ENCODE measurements at places on chromosomes 7 and 10. TPM values are rescaled to one million over a fixed set of nuclear protein-coding genes. Genes with fewer than 3 reads are reported as not detected.

DNA sequence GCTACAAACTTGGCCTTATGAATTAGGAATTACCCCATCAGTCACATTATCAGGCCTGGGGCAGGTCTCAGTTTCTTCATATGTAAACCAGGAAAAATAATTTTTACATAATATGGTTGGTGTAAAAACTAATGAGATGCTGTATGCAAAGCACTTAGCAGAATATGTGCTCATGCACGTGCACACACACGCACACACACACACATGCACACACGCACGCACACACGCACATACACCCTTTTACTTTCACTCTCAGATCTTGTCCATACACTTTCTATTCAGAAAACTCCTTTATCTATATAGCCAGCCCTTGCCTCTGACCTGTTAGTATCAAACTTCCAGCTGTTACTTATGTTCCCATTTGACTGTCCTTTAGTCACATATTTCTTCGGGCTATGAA, 92.7 kb downstream of the CREB5 start:
- DNase-seq: no peak

DNA sequence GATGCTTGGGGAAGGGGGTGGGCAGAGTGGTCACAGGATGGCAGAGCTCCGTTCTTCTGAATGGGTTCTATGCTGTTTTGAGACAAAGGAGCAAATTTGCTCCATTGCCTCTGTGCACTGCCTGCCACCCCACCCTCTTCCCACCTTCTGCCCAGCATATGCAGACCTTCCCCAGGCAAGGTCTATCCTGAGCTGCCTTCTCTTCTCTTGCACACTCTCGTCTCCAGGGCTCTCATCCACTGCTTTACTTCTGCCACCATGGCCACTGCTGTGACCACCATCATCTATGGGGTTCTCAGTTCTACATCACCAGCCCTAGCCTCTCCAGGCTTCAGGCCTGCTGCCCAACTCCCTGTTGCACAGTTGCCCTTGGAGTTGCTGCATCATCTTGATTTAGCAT, 230.4 kb downstream of the TMEM178B start:
- DNase-seq: no peak

DNA sequence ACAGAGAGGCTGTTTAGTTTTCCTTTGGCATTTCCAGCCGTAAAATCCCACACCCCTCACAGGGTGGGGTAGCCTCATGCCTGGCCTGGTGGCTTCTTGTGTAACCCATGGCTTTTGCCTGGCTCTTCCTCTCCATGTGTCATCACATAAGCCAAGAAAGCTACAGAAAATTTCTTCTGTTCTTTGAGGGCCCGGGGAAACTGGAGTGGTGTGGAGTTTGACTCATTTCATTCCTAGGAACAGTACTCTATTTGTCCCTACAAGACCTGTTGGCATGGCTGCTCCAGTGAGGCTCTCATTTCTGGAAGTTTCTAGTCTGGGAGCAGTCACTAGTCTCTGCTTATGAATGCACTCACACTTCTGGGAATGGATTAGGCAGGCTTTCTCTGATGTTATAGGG, 523.9 kb downstream of the SUGCT start:
- no peak for DNase-seq

- no peak for DNase-seq
Observed at GRCh38 chr10:43573250-43574000, 991 bp downstream of the ZNF239 start.

- DNase-seq: no peak
Observed at GRCh38 chr10:99435986-99436638, 5.7 kb upstream of the GOT1 start.

GRCh38 chr7:121267612-121268011, 61.2 kb upstream of the WNT16 start:
- no peak for DNase-seq

DNA sequence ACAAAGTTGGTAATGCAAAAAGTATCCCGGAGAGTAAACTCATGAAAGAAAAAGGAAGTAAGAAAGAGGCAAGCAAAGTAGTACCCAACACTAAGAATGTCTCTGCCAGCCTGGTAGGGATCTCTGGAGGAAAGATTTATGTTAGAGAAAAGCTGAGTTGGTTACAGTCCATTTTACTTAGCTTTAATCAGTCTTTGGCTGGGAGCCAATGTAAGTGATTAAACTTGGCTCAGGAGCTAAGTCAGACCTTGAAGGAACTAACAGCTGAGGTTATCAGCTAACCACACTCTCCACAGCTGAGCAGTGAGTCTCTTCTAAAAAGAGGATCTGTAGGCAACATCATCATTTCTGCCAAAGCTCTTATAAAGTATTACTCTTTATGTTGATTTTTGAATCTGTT, 148.0 kb downstream of the ANKRD7 start:
- no peak for DNase-seq

DNA sequence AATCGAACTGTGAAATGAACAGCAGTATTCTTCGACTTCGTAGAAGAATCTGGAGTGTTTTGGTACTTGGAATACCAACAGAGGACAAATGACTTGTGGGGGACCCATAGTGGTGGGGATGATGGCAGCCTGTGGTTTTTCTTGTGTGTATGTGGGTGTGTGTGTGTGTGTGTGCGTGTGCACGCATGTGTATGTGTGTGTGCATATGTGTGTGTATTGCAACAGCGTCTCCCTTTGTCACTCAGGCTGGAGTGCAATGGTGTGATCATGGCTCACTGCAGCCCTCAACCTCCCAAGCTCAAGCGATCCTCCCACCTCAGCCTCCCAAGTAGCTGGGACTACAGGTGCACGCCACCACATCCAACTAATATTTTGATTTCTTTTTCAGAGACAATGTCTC, 9.4 kb upstream of the YWHAG start:
- no peak for DNase-seq

DNA sequence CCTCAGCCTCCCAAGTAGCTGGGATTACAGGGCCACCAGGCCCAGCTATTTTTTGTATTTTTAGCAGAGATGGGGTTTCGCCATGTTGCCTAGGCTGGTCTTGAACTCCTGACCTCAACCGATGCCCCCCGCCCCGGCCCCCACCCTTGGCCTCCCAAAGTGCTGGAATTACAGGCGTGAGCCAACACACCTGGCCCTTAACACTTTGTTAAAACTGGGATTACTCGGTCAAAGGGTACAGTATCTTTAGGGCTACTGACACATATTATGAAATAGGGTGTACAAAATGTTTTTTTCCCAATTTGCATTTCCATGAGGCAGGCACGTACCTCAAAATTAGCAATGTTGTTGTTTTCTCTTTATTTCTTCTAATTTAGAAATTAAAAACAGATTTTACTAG, 11.5 kb downstream of the NUDT5 start:
- DNase-seq: no peak

GRCh38 chr10:109487691-109488090, 435.6 kb downstream of the XPNPEP1 start:
- DNase-seq: no peak

- DNase-seq: no peak
Observed at GRCh38 chr7:101614939-101615302, 14.2 kb downstream of the MYL10 start.

DNA sequence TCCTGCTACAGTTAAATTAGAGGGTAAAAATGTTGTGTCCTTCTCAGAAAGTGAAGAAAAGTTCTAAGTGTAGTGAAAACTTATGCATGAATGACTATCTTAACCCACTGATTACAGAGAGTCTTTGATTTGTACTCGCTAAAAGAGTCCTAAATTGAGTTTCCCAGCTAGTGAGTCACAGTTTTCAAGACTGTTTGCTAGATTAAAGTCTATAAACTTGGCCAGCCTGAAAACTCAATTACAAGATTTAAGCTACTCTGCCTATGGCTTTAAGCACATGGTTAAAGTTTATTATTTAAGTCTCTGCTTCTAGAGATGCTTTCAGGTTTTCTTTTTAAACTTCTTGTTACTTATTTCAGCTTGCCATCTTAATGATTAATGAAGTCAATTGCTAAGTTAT, 44.4 kb downstream of the MRPS24 start:
- no peak for DNase-seq

DNA sequence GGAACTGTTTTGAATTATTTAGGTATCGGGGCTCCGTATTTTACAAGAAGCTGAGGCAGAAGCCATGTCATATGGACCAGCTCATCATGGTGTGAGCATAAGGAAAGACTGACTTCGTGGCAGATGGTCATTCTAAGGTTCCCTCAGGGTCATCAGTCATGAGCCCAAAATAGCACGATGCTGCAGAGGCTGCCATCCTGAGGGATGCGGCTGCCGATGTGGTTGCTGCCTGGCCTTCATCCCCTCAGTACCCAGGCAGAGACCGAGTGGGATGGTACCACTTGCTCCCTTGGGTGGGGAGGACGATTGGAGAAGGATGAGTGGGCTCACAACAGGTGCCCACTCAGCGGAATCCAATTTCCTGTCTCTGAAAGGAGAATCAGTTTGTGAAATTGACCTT, 490.3 kb downstream of the SDK1 start:
- DNase-seq: no peak

The MYPN gene
- total RNA-seq: 2.1 TPM

The GJD4 gene
- total RNA-seq: not detected

The ZNF117 gene
- 3.3 TPM for total RNA-seq

The NPTX2 gene
- total RNA-seq: 5.9 TPM

The SPDYE5 gene
- total RNA-seq: not detected

The KAZALD1 gene
- 21.0 TPM for total RNA-seq
